ENCODE measurements at places on chromosomes 4 and X. TPM values are rescaled to one million over a fixed set of nuclear protein-coding genes. Genes with fewer than 3 reads are reported as not detected.
A peak's percentile ranks its signal among the peaks of the same experiment; 100 is the strongest.

DNA sequence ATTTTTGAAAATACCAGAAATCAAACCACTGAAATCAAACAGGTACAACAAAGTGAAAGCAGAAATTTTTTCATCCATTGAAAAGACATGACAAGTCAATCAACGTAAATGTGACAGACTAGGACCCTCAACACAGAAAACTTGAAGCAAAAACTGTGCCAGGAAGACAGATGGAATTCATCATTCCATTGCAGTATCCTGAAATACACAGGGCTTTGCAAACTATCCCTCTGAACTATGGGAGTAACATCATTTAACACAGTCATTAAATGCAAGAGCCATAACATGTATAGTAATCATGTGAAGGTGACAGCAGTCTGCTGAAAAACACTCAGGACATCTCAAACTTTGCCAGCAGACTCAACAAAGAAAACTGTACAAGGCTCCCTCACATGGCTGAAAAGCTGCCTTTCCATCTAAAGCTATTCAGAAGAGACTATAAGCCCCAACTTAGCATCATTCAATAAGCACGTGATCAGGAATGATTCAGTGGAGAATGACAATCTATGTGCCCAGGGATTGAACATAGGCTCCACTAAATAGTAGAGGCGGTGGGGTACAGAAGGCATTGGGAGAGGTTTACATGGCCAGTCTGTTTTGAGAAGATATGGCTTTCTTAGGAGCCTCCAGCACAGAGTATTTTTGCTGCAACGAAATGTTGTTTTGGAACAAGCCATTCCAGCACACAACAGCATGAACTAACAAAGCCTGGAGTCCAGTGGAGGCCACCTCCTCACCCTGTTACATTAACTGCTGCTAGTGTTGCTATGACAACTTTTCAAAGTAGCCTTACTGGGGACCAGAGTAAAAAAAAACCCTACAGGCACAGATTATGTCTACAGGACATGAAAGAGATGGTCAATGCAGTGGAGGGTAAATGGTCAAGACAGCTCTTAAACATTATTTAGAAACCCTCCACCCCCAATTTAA is 274.5 kb upstream of the NOCT start:
- peaks cover 3% of the 10 kb centered on the region for H3K4me1 ChIP-seq
- no peaks in the 10 kb centered on the region for H3K36me3 ChIP-seq
- no peak overlapping the region for H3K4me3 ChIP-seq
- no peak overlapping the region for H3K27ac ChIP-seq
- no peak for DNase-seq

DNA sequence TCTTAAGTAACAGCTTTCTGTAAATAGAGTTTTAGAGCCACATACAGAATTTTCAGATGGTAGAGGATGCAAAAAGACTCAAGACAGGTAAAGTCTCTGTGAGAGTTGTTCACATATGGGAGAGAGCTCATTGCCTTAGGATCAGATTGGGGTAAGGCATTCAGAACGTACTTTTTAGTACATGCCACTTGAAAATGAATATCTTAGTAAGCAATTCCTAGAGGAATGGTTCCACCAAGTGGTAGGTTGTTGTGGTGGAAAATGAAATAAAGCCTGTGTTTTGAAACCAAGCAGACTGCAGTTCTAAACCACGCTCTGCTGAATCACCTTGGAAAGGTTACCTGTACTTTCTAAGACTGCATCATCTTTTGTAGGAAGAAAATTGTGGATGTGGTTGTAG is 547.0 kb upstream of the LCORL start:
- no peak overlapping the region for H3K27ac ChIP-seq
- H3K4me3 ChIP-seq, result no peak overlapping the region
- no peaks in the 10 kb centered on the region for H3K27me3 ChIP-seq
- no peaks in the 10 kb centered on the region for H3K4me1 ChIP-seq

GRCh38 chrX:9037296-9037695 is 3.4 kb upstream of the FAM9B start:
- no peaks in the 10 kb centered on the region for H3K27me3 ChIP-seq
- H3K27ac ChIP-seq, result no peak overlapping the region
- no peaks in the 10 kb centered on the region for H3K36me3 ChIP-seq
- no peak for DNase-seq
- H3K4me1 ChIP-seq, result no peaks in the 10 kb centered on the region

Gene ADH7
- not detected for total RNA-seq

GRCh38 chrX:38857736-38858523 is 56.7 kb downstream of the MID1IP1 start:
- no peak overlapping the region for H3K4me3 ChIP-seq
- H3K36me3 ChIP-seq, result no peaks in the 10 kb centered on the region
- peaks cover 3% of the 10 kb centered on the region for H3K27me3 ChIP-seq
- no peak for DNase-seq
- no peak overlapping the region for H3K27ac ChIP-seq

GRCh38 chr4:54746218-54746617 is 88.5 kb downstream of the KIT start:
- H3K27me3 ChIP-seq, result no peaks in the 10 kb centered on the region
- no peak for DNase-seq
- H3K36me3 ChIP-seq, result no peaks in the 10 kb centered on the region
- no peaks in the 10 kb centered on the region for H3K4me1 ChIP-seq
- no peak overlapping the region for H3K27ac ChIP-seq

GRCh38 chr4:121073004-121073435 is 685 bp upstream of the NDNF start:
- peak; percentile 52 for DNase-seq
- peaks cover 12% of the 10 kb centered on the region for H3K4me1 ChIP-seq
- no peaks in the 10 kb centered on the region for H3K36me3 ChIP-seq

- no peaks in the 10 kb centered on the region for H3K36me3 ChIP-seq
- H3K27me3 ChIP-seq, result no peaks in the 10 kb centered on the region
- no peaks in the 10 kb centered on the region for H3K4me1 ChIP-seq
- no peak overlapping the region for H3K4me3 ChIP-seq
- H3K27ac ChIP-seq, result no peak overlapping the region
- DNase-seq, result peak; percentile 27
These were observed 93.2 kb downstream of the KDR start for GRCh38 chr4:55032179-55032578.

Gene FGFBP1
- total RNA-seq, result not detected

GRCh38 chrX:8273451-8273895 is 102.4 kb upstream of the VCX2 start:
- H3K4me3 ChIP-seq, result no peak overlapping the region
- no peak overlapping the region for H3K27ac ChIP-seq
- H3K36me3 ChIP-seq, result no peaks in the 10 kb centered on the region
- DNase-seq, result no peak
- H3K27me3 ChIP-seq, result no peaks in the 10 kb centered on the region

Gene QRFPR
- total RNA-seq, result not detected

- H3K27me3 ChIP-seq, result peaks cover 26% of the 10 kb centered on the region
- no peak overlapping the region for H3K27ac ChIP-seq
- no peak overlapping the region for H3K4me3 ChIP-seq
These were observed 33.7 kb downstream of the TKTL1 start for GRCh38 chrX:154329294-154329693.

Measured in osteoblast (primary cell).